ENCODE measurements at places on chromosomes 2 and 18.

DNA sequence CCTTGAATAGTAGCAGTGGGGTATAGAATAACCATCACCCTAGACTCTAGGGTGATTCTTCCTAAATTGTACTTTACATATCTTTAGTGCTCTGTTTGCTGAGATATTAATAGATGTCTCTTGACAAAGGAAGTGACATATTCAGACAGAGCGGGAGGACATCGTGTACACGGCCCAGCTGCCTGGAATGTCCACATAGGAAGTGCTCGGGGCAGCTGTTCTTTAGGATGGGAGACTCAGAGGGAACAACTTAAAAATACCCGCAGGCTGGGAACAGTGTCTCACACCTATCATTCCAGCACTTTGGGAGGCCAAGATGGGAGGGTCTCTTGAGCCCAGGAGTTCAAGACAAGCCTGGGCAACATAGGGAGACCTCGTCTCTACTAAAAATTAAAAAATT is 206.1 kb downstream of the FAM210A start:
- DNase-seq, result no peak

GRCh38 chr2:221109552-221109951 is 462.6 kb downstream of the EPHA4 start:
- no peak for DNase-seq

- no peak for DNase-seq
Measured at GRCh38 chr2:238891457-238892203, 43.7 kb downstream of the TWIST2 start.

DNA sequence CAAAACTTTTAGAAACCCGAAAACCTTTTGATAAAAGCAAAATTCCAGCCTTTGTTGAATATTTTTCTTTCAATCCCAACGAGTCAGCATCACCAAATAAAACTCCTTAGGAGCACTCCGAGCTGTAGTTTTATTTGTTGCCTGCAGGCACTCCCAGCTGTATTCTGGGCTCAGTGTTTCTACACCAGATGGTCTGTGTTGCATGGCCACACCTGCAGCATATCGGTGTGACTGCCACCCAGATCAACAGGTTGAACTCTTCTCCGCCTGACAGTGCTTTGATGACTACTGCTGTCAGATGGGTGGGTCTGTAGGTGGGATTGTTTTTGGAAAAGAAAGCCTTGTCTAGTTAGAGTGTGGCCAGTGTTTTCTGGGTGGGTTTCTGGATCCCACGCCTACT is 32.7 kb downstream of the APCDD1 start:
- DNase-seq, result no peak

GRCh38 chr2:71379086-71379485 is 47.5 kb downstream of the ZNF638 start:
- DNase-seq, result peak; percentile 75

DNA sequence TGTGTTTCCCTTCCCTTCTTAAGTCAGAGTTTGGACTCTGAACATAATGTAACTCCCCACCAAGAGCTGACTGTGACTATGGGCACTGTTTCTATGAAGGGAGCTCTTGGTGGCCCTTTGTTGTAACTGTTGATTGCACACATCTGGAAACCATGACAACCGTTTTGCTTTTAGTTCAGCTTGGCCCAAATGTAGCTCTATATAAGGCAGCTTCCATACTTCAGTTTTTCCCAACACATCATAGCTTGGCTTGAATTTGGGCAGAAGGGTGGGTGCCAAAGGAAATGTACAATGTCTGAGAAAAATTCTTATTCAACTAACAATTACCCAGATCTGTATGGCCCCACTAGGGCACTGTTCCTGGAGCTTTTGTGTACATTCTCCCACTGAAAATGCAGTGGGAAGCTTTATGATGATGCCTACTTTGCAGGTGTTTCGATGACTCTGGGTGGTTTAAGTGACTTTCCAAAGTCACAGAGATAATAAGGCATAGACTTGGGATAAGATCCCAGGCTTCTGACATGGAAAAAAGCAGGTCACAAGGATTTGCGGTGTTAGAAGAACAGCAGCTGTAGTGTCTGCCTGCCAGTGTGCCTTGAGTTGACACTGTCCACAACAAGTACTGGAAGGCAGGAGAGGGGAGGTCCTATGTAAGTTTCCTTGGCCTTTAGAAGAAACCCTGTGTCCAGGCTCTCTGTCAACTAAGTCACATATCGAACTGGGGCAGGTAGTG is 2.4 kb upstream of the CETN1 start:
- DNase-seq, result no peak

DNA sequence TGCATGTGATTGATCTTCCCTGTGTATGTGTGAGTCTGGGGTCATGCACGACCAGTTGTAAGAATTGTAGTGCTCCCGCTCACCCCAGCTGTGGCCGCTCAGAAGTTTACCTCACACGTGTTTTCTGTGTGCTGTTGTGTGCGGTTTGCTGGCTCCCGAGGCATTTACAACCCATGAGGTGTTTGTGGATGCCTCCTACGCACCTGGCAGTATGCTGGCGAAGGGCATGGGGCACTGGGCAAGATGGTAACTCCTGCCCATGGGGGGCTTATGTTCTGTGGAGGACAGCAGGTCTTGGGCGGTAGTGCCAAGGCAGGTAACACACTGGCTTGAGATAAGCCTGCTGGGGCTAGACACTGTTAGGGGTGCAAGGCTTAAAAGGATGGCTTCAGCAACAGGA is 102.6 kb upstream of the HS6ST1 start:
- DNase-seq, result no peak

- DNase-seq, result no peak
Measured at GRCh38 chr2:72638600-72639211, 187.1 kb downstream of the EXOC6B start.

DNA sequence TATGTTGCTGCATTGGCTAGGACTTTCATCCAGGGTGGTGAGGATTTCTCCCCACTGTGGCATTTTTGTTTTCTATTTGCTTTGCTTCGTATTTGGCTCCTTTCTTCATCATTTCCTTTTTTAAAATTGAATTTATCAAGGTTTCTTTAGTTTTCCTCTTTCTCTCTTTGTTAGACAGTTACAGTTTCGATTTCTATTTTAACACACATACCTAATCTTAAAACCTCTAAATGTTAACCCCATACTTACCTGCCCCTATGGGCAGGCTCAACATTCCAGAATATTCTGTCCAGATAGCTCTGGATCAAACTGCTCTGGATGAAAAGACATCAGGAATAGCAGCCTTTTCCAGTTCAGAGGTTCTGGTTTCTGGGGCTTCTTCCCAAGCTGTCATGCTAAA is 49.2 kb downstream of the DIPK1C start:
- no peak for DNase-seq

- no peak for DNase-seq
Measured at GRCh38 chr2:39395313-39395712, 41.8 kb downstream of the MAP4K3 start.

DNA sequence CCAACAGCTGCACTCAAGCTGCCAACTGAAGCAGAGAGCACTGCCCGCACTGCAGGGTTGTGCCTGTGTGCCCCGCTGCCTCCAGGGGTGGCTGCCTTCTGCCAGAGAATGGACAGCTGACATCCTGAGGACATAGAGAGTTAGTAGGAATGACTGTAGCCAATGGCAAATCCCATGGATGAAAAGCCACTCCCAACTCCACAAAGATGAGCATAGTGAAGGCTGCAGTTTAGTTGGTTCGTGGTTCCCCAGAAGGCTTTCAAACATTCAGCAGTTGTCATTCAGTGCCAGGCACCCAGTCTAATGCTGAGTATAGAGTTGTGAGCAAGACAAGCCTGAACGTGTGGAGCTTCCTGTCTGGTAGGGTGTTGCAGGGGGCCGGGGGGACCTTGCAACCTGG is 30.3 kb downstream of the GYPC start:
- no peak for DNase-seq

GRCh38 chr18:56207989-56208388 is 430.4 kb downstream of the TXNL1 start:
- DNase-seq, result no peak

- DNase-seq, result no peak
Measured at GRCh38 chr18:12421732-12422131, 14.0 kb downstream of the PRELID3A start.

- DNase-seq, result no peak
Measured at GRCh38 chr18:7196421-7196820, 34.5 kb upstream of the LRRC30 start.

GRCh38 chr2:233179848-233180366 is 71.6 kb upstream of the ATG16L1 start:
- no peak for DNase-seq

GRCh38 chr2:157106950-157107349 is 150.6 kb upstream of the GALNT5 start:
- DNase-seq, result no peak

DNA sequence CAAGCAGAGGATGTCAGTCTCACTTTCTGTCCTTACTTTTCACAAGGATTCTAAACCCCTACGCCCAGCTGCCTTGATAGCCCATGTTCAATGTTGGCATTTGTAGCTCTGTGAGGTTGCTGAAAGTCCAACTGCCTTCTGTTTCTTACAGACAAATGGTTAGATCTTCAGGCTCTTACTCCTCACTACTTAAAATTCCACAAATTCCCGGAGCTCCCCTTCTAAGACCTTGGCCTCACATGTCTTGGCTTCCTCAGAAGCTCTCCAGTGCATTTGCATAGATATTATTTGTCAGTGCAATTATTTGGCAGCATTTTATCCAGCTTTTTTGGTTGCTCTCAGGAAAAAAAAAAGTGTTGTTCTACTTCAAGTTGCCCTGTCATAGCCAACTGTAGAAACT is 453.7 kb upstream of the CELF4 start:
- no peak for DNase-seq

DNA sequence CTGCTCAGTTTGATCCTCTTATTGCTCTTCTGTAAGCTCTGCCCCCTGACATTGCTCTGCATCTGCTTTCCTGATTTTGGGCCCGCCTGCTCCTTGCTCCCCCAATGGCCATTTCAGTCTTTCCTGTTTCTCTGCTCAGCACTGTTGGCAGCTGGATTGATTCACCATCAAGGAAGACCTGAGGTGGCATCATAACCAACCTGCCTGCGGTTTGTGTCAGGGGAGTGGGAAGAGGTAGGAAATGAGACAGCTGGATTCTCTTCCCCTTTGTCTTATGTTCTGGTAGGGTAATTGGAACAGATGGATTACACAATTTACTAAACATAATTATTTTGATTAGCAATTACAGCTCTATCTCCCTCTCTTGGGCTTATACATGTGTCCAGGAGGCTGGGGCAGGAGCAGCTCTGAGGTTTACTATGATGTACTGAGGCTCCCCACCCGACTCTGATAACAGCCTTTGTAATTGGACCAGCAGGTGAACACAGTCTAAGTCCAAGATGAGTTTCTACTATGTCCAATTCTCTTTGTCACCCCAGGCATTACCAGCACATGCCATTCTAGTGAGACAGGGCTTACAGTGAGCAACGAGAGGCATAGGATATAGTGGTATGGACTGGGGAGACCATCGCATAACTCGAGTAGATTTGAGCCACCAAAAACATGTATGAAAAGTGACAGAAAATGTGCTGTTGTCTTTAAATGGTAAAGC is 151.8 kb upstream of the MMADHC start:
- DNase-seq, result peak; percentile 65

DNA sequence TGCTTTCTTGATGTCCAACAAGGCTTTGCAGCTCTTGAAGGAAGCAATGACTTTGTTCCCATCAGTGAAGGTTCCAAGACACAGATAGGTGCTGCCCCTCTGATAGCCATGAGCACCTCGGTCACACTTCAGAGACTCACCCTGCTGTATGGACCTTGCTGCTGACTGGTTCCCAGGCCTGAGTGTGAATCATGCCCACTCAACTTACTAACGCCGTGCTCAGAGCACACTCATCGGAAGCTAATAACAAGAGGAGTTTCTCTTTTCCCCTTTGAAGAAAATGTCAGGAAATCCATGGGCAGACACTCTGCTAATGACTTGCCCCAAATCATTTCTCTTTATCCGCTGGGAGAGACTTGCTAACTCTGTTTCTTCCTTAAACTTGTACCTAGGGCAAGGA is 83.8 kb upstream of the ARL4C start:
- DNase-seq, result peak; percentile 15

GRCh38 chr2:8566774-8567468 is 114.9 kb upstream of the ID2 start:
- DNase-seq, result no peak

DNA sequence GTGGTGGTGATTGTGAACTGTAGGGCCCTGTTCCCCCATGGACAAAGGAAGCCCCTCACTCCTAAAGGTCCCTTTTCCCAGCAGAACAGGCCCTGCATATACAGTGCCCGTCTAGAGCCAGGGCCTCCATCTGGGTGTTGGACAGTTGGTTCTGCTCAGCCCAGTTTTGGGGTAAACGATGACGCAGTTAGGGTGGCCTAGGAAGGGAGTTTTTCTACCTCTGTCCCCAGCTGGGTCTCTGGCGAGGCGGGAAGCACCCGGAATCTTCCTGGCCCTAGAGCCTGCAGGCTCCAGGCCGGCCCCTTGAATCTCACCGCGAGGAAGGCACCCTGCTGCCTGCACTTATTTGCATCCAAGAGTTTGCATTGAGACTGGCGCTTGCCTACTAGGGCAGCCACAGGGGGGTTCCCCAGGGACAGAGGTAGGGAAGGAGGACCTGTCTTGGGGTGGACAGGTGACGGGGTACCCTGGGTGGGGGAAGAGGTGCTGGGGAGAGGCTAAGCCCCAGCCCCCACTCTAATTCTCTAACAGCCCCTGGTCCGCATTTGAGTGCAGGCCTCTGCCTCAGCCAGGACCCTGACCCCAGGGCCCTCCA is 529 bp upstream of the MTA3 start:
- DNase-seq, result peak; percentile 28

- no peak for DNase-seq
Measured at GRCh38 chr2:235497096-235497495, 3.3 kb downstream of the AGAP1 start.

- no peak for DNase-seq
Measured at GRCh38 chr2:20738772-20739171, 71.8 kb downstream of the GDF7 start.

- no peak for DNase-seq
Measured at GRCh38 chr2:96881349-96882195, 11.7 kb upstream of the SEMA4C start.

DNA sequence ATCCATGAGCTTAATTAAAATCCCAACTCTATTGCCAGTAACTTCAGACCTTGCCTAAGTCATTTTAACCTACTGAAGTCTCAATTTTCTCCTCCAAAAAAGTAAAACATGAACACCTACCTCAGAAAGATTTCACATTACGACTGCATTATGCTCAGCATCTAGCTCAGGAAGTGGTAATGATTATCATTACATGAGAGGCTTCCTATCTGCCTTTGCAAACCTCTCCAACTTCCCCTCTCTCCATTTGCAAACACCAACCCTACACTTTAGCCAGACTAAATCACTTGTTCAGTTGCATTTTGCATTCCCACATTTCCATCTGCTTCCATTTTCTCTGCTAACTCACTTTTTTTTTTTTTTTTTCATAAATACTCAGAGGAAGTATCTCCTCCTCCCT is 6.8 kb downstream of the SLC38A11 start:
- DNase-seq, result no peak

GRCh38 chr2:161028581-161028980 is 131.6 kb upstream of the TANK start:
- DNase-seq, result no peak

DNA sequence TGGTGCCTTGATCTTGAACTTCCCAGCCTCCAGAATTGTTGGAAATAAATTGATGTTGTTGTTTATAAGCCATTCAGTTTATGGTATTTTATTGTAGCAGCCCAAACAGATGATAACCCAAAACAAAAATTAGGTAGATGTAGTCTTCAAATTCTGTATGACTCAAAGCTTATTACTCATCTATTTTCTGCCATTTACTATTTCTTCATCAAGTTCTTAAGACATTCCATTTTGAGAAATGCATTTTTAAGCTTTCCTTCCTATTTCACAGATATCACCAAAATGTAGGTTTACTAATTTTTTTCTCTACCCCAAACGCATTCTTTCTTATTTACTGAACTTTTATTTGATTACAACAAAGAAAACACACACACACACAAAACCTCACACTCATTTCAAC is 148.2 kb downstream of the RND3 start:
- DNase-seq, result peak; percentile 7

Data from EL (cell line).